HS-5 (cell line): ENCODE measurements at places on chromosomes 3 and 15.

DNA sequence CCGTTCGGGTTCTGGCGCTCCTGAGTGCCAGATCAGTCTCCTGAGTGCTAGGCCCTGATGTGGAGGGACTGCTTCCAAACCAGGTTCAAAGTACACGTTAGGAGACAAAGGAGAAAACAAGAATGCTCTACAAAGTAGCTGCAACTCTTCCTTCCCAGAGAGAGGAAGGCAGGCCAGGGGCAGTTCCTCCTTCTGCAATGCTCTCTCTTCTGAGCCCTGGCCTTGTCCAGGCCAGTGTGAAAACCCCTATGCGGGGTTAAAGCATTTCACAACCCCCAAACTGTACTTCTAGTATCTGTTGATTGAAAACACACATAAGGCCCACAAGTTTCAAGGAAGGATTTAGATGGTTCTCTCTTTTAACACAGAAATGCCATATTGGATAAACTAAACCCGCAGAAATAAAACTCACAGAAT, 9.7 kb upstream of the CALML4 start:
- DNase-seq, result no peak

GRCh38 chr3:157323360-157323759, 113.3 kb upstream of the PTX3 start:
- DNase-seq, result no peak

DNA sequence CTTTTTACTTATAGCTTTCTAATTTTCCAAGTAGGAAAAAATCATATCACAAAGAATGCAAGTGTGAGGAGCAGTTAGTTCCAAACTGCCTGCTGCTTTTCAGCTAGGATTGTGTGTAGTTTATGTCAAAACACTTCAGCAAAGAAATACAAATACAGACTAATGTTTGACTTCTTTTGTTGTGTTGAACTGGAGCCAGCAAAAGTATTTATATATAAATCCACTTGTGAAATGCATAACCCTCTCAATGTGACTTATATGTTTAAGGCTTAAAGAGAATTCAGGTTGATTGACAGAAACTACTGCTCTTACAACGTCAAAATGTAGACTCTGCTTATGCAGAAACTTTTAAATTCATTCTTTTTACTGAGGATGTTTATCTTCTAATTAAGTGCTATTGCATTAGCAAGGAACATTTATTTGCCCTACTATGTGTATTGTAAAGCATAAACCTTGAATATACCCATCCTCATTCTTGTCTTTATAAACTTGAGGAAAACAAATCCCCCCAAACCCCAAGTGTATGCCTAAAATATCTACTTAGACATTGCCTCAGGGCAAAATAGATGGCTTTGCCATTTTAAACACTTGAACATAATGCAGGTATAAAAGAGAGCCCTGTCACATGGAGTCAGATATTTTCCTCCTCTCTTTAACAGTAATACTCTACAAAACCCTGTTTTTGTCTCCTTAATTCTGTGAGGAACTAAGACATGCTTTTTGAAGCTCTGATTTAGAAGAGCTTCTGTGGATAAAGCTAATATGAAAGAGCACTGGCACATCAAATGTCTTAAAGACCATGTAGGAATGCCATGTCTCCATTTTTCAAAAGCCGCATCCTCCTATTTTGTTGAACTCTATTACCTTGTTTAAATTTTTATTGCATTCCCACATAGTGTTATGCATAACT, 302.8 kb upstream of the TBC1D5 start:
- no peak for DNase-seq

DNA sequence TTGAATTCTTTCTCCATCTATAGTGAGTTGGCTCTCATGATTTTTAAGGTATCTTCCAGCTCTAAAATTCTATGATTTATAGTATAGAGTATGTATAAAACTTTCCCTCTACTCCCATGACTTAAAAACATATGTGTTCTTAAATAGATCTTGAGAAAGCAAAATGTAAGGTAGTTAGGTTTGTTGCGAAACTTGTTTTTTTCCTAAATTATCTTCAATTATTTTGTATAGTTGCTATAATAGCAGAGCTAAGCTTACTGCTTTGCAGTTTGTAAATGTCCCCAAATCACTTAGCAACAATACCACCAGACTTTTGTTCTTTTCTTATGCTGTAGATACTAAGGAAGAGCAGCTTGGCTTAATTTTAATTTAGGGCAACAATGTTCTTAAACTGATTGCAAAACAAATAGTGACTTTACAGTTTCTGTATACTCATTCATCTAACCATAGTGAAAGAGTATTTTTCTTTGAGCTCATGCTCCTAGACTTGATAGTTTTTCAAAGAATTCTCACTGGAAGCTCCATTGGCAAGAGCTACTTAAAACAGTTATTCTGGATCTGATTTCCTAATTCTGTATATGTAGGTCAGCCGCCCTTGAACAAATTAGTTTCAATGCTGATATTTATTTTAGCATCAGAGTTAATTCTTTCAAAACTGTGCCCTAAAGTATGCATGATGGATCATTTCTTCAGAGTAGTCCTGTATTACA, 61.2 kb downstream of the LYSMD4 start:
- no peak for DNase-seq

DNA sequence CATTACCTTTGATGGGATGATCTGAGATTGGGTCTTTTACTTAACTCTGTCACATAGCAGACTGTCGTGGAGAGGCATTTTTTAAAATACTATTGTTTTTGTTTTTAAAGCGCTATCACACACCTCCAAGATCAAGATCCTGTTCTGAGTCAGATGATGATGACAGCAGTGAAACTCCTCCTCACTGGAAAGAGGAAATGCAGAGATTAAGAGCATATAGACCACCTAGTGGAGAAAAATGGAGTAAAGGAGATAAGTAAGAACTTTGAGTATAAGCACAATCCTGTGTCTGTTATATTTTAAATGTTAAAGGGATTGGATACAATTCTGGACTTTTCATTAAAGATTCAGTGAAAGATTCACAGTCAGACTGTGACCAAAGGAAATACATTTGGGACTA, 18.4 kb upstream of the ZBTB47 start:
- DNase-seq, result no peak

- DNase-seq, result no peak
These were observed 98.0 kb upstream of the TNIK start for GRCh38 chr3:171558188-171558696.

- DNase-seq, result no peak
These were observed 17.8 kb downstream of the PLXNA1 start for GRCh38 chr3:127000761-127001160.

GRCh38 chr3:180983136-180983535, 6.4 kb downstream of the DNAJC19 start:
- DNase-seq, result no peak

DNA sequence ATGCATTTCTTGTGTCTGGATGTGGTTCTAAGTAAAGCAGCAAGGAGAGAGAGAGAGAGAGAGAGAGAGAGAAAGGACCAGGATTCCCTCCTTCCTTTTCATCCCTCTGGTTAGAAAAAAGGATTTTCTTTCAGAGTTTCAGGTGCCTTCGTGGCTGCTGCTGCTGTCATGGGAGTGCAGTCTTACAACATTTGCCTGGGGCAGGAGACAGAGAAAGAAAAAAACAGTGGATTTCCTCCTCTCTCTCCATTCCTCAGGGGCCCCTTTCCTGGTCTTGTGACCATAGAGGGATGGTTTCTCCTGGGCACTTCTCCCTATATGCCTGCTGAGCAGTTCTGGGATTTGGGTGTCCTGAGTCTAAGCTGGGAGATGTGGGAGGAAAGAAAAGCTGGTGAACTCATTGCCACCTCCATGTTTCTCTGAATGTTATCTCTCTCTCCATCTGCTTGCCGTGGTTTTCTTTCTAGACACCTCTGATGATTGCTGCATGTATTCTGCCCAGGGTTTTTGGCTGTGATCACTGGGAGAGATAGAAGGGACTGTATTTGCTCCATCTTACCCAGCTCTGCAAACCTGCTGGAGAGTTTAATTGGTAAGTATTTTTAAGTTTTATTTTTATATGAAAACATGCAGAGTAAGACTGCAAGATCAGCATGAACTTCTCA, 142.4 kb upstream of the RGMA start:
- DNase-seq, result no peak

DNA sequence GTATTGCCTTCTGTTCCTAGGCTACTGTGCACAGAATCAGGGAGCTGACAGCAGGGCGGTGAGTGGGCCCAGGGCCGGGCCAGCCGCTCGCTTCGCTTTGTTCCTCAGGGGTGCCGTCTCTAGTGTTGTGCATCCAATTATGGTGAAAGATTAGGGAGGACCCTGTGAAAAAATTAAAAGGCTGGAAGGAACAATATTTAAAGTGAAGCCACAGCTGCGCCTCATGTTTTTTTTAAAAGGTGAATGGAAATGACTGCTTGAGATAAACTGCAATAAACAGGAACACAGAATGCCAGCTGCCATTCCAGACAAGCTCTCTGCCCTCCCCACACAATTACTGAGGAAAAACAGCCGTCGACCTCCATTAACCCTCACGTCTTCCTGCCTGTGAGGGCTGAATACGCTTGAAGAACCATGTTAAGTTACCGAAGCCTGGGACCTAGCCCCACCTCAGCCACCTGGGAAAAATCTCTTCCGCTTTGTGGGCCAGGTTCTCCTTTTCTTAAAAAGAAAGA, 132.0 kb upstream of the IL12A start:
- no peak for DNase-seq

- no peak for DNase-seq
These were observed 8.3 kb downstream of the ITGA11 start for GRCh38 chr15:68423359-68424296.

DNA sequence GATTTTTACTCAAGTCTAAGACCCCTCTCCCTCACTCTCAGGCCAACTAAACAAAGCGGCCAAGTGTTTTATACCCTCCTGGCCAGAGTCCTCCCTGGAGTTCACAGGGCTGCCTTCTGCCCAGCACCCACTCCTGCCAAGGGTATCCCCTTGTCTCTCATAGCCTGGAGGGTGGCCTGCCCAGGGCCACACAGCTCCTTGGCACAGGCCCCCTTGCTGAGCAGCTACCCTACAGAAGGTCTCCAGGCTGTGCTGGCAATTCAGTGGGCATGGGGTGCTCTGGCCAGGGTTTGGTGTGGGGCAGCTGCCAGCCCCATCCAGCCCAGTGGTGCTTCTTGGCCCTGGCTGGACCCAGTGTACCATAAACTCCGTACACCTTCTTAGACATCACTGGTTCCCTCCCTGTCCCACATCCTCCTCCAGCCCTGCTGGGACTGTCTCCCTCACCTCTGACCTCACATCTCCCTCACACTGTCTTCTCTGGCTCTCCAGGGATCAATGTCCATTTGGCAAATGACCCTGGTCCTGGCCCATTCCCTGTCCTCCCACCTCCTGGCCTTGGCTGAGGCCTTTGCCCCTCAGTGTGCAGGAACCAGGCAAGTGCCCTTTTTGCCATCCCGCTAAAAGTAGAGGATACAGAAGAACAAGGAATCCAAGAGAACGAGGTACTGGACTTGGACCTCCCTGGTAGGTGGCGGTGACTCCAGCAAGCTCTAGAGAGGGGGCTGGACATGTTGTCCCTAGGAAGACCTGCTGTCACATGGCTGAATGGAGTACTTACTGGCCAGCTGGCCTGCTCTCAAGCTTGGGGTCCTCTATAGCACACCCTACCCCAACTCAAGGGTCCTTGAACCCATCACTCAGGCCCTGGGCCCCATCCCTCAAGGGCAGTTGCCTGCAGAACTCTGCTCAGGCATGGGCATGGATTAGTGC, 50.0 kb upstream of the TRPM1 start:
- no peak for DNase-seq

- no peak for DNase-seq
These were observed 90.5 kb upstream of the LIMD1 start for GRCh38 chr3:45503904-45504651.

GRCh38 chr3:124007186-124007585, 15.3 kb upstream of the ROPN1 start:
- no peak for DNase-seq

DNA sequence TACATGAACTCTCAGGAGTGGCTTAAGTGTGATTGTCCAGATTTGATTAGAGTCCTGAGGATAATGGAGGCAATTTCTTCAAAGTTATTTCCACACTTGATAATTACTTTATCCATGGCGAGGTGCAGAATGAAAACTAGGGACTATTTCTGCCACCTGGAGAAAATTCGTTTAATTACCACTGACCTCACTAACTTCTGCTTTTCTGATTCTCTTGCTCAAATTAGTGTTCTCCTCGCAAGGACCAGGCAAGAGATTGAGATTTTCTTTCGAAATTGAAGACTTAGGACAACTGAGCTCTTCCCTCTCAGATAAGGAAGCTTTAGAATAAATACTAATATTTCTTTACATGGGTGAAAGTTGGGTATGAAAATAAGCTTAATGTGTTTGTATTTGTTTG, 135.2 kb downstream of the RYR3 start:
- DNase-seq, result no peak

GRCh38 chr15:64324165-64324877, 31.7 kb downstream of the CSNK1G1 start:
- DNase-seq, result no peak

GRCh38 chr3:51928438-51928837, 13.3 kb downstream of the RRP9 start:
- DNase-seq, result no peak

GRCh38 chr15:70555713-70556112, 207.6 kb downstream of the UACA start:
- DNase-seq, result no peak

GRCh38 chr15:92541291-92542200, 114.0 kb downstream of the FAM174B start:
- no peak for DNase-seq

- no peak for DNase-seq
These were observed 8.0 kb downstream of the ZBBX start for GRCh38 chr3:167372138-167372537.

GRCh38 chr3:12349895-12350811, 61.3 kb downstream of the PPARG start:
- no peak for DNase-seq

GRCh38 chr15:64694816-64695215, 80.6 kb downstream of the RBPMS2 start:
- no peak for DNase-seq

- DNase-seq, result no peak
These were observed 33.0 kb upstream of the FAN1 start for GRCh38 chr15:30870681-30871080.

- DNase-seq, result no peak
These were observed 508.5 kb upstream of the ATP11B start for GRCh38 chr3:182284793-182285192.

DNA sequence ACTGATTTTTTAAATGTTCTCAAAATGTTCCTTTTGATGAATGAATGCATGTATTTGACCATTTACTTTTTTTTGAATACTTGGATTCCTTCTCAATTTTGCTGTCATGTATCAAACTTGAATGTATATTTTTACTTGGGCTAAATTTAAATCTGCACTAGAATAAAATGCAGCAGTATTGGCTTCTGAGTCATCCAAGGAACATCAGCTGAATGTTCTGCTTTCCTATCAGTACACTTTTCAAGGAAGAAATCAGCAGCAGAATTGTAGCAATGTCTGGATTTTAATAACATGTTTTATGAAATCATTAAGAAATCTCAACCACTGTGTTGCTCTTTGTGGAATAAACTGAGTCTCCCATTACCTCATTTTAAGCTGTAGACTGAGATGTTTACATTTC, 57.0 kb upstream of the COL6A6 start:
- DNase-seq, result no peak
